Common myeloid progenitor, CD34-positive (primary cell): ENCODE measurements at places on chromosomes 11 and 22.

- no peak for DNase-seq
Measured at GRCh38 chr11:69215784-69216415, 60.2 kb downstream of the SMIM38 start.

GRCh38 chr11:15660496-15660895 lies 545.8 kb downstream of the INSC start:
- DNase-seq, result no peak

DNA sequence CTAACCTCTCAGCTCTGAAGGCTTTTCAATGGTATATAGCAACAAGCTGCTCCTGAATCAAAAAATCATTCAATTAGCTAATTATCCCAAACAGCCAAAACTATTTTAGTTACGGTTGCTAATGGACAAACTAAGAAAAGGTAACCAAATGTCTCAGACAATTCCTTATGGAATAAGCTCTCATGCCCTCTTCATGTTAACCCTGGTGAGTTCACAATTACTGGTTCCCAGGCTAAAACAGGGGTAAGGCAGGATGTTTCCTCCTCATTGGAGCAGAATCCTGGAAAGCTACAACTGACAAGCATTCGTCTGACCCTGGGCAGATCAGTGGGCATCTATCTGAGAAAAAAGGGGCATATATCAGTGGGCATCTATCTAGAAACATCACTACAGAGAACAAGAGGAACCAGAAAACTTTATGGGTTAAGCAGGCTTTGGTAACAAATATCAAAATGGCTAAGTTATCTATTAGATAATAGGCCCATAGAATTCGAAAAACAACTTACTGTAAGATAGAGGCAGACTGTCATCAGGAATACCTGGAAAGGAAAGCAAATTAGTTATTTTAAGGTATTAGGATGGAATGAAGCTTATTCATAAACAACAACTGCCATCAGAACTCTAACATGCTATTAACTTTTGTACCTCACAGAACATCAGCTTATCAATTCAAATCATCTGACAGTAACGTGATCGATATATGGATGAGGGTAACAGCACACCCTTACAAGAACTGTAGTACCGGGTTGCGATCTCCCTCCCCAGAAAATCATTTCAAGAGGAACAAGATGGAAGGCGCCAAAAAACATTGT lies 14.8 kb upstream of the WDR74 start:
- DNase-seq, result no peak

- DNase-seq, result no peak
Measured at GRCh38 chr11:2473361-2474058, 28.7 kb downstream of the KCNQ1 start.

GRCh38 chr11:69136471-69136870 lies 19.3 kb upstream of the SMIM38 start:
- no peak for DNase-seq

- DNase-seq, result no peak
Measured at GRCh38 chr11:118618991-118619375, 11.6 kb downstream of the PHLDB1 start.

GRCh38 chr11:64044730-64045393 lies 9.1 kb downstream of the FLRT1 start:
- no peak for DNase-seq

- no peak for DNase-seq
Measured at GRCh38 chr22:19740586-19740985, 17.2 kb downstream of the GP1BB start.

DNA sequence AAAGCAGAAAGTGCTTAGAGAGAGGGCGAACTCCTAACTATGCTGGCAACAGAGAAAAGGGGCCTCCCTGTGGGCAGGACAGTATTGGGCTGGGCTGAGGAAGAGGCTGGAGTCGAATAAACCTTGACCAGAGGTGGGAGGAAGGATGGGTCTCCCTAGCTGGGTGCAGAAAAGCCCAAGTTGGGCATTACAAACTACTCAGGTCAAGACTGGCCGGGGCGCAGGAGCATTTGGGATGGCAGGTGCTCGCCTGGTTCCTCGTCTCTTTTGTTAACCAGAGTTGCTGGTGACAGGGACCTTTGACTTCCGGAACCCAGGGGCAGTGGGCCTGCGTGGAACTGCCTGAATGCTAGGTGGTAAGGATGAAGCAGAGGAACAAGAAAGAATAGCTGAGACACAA lies 80.3 kb upstream of the SHISAL1 start:
- no peak for DNase-seq

GRCh38 chr11:112794331-112794846 lies 166.8 kb upstream of the NCAM1 start:
- DNase-seq, result no peak

DNA sequence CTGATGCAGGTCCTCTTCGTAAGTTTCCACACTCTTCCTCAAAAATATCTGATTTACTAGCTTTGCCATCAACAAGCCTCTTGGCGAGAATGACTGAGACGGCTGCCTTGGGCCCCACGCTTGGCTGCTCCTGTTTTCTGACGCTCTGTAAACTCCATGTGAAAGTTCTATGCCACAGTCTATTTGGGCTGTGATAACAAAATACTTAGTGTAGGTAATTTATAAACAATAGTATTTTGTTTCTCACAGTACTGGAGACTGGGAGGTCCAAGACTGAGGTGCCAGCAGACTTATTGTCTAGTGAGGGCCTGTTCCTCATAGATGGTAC lies 123.2 kb upstream of the SORL1-AS1 start:
- DNase-seq, result no peak

DNA sequence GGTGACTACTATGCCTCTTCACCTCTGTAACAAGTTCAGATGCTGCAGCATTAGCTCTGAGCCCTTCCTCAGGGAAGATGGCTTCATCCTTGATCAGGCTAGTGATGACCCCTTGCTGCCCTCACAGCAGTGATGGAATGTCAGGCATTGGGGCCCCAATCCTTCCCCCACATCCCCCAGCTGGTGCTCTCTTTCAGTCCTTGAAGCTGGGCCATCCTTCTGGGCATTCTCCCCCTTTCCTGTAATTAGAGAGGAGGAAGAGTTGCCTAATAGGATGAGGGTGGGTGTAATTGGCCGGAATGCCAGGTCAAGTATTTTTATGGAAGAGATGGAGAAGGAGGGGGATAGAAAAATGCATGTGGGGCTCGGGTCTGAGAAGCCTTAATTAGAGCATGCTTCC lies 62.6 kb downstream of the TRAF6 start:
- no peak for DNase-seq

DNA sequence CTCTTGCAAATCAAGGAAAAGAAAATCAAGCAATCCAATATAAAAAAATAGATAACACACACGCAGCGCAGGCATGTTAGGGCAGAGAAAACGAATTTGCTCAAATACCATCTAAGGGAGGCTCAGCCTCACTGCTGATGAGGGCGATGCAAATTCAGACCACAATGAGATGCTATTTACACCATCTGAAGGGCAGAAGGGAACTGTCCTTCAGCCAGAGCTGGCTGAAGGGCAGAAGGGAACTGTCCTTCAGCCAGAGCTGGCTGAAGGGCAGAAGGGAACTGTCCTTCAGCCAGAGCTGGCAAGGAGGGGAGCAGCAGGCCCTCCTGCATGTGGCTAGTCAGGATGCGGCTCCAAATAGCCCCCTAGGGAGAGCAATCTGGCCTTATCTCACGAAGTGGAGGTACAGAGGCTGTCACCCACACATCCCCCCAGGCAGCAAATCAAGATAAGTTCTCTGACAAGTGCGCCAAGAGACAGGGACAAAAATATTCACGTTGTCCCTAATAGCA lies 7.6 kb upstream of the SLC39A13 start:
- DNase-seq, result peak; percentile 54
